Activated T-helper 1 cell treated with anti-CD3 and anti-CD28 coated beads, Interleukin-12 subunit alpha, Interleukin-12 subunit beta, Interleukin-2, Interleukin-4 antibody, amounts not matched to agents 30 ng/mL and 10 ng/mL and 1 ng/mL, durations not matched to agents 14 hours and 24 hours and 36 hours (primary cell): ENCODE measurements at places on chromosomes 6 and 20.

GRCh38 chr20:32586291-32586690 is 1.2 kb upstream of the NOL4L start:
- no peak for DNase-seq

DNA sequence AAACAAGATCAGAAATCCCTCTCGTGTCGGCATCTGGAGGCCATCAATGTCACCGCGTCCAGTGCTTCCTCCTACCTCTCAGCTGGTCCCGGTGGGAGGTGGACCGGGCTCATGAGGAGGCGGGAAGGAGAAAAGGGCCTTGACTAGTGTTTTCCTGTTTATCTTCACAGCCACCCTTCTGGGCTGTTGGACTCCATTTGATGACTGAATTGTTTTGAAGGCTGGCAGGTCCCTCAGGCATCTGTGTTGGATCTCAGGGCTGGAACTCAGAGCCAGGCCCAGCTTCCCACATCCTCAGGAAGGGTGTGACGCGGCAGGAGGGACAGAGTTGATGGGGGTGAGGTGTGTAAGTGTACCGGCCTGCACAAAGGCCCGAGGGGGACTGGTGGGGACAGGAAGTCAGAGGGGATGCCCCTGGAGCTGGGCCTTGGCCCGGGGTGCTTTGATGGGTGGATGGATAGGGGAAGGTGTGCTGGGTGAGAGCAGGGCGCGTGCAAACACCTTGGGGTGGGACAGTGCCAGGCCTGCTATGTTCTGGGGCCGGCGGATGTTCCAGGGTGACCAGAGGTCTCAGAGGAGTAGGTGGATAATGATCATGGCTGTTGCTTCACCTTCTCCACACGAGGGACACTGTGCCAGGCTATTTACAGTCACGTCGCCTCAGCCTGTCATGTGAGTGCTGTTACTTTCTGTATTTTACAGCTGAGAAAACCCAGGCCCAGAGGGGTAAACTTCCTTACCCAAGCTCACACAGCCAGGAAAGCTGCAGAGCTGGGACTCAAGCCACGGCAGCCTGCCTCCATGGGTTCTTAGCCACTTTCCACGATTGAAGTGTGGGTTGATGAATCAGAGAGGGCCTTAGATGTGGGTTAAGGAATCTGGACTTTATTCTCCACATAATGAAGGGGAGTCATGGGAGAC is 17.9 kb upstream of the CHMP4B start:
- no peak for DNase-seq

DNA sequence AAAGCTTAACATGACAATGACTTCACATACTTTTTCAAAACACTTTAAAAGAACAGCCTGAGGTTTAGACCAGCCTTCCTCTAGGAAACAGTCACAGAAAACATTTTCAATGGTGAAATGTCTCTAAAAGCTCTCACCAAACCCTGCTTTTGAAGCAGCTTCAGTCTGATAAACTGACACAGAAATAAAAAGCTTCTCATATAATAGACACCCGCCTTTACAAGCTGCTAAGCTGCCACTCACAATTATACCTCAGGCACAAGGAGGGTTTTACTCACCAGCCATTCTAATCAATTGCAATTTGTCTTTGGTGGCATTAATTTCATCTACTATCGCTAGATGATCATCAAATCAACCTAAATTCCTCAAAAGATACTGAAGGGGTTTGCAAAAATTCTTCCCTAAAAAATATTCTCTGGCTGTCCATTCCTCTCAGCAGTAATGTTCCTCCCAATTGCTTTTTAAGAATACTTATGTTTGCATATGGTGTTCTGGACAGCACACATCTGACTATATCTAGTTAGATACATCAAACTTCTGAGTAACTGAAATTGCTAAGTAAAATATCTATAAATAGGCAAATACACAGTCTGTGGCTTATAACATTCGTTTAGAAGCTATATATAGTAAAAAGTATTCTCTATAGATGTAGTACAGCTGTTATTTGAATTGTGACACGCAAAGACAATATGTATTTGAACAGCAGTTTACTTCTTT is 29.4 kb downstream of the KIF13A start:
- no peak for DNase-seq

- no peak for DNase-seq
These were observed 4.9 kb downstream of the ELMO2 start for GRCh38 chr20:46401478-46401860.

DNA sequence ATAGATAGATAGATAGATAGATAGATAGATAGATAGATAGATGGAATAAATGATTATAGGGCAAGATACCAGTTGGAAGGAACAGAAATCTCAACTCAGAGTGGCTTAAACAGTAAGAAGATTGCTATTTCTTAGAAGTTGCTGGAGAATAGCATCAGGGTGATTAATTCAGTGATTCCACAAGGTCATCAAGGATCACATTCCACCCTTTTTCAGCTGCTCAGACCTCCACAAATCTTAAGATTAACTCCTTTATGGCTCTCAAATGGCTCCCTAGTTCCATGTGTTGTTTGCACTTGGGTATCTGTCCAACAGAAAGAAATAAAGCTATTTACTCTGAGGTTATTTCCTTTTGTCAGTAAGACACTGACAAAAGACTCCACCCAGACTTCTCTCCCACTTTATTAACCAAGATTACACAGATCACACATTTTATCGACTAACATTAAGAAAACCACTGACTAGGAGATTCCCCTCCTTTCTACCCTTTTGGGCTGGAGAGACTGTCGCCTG is 68.3 kb upstream of the KIF16B start:
- no peak for DNase-seq

GRCh38 chr6:134585517-134585873 is 267.6 kb upstream of the SGK1 start:
- DNase-seq: no peak

DNA sequence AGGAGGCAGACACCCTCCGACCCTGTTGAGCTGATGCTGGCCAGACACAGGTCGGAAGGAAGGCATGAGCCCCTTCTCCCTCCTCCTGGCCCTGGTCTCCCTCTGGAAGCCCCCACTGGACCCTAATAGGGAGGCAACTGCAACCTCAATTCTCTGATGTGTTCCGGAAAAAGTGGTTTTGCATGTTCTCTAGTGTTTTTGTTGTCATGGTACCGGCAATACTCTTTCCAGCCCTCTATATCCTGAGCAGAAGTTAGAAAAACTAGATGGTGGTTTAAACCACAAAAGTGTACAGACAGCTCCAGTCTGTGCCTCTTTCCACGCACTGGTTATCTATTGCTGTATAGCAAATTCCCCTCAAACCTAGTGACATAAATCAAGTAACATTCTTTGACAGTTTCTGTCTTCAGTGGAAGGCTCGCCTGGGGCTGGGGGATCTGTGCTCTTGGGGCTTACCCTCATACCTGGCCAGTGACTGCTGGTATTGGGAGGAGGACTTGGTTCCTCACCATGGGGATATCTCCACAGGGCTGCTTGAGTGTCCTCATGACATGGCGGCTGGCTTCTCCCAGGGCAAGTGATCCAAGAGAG is 37.0 kb downstream of the SYTL3 start:
- DNase-seq: peak; percentile 61

DNA sequence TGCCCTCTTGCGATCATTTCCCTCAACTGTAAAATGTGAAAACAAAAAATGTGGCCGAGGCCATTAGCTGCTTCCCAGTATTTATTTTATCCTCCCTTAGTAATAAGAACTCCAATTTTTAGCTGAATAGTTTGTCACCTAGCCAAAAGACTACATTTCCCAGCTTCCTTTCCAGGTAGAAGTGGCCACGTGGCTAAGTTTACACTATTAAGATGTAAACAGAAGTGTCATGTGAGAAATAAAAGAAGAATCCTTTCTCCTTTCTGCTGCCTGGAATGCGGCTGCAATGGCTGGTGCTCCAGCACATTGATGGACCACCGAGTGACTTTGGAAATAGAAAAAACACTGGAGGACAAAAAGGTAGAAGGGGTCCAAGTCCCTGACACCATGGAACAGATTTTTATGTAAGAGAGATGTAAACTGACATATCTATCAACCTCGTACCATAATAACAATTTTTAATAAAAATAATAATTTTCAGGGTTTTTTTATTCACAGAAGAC is 268.8 kb downstream of the PKHD1 start:
- DNase-seq: no peak

GRCh38 chr6:140773276-140773675 is 1359.4 kb upstream of the GJE1 start:
- DNase-seq: no peak

DNA sequence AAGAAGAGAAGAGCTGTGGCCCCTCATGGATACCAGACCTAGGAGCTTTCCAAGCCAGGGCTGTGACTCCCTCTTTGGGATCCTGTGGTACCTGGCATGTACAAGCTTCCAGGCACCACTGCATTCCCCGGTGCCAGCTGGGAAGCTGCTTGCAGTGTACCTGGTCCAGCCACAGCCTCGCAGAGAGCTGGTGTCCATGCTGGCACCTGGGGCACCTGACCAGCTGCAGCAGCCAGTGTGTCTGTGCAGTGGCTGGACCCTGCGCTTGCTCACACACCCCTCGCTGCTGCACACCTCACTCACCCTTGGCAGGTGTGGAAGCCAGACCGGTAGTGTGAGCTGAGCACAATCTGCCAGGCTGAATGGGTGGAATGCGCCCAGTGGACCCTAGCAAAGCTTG is 190.9 kb upstream of the MAN1A1 start:
- DNase-seq: no peak

DNA sequence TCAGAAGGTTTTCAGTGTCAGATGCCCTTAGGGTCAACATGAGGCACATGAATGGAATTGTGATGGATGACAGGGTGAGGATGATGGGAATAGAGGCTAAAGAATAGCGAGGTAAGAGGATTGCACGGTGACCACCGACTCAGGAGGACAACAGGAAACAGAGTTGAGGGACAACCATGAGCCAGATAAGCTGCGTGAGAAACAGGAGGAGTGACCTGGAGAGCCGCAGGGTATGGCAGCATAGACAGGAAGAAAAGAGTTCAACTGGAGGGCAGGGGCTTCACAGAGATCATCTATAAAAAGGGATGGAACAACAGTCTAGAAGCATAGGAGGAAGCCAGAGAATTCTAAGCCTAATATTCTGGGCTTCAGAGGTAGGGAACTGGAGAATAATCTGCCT is 84.7 kb upstream of the ENPP5 start:
- no peak for DNase-seq

GRCh38 chr20:39010496-39010895 is 48.4 kb downstream of the DHX35 start:
- DNase-seq: no peak

DNA sequence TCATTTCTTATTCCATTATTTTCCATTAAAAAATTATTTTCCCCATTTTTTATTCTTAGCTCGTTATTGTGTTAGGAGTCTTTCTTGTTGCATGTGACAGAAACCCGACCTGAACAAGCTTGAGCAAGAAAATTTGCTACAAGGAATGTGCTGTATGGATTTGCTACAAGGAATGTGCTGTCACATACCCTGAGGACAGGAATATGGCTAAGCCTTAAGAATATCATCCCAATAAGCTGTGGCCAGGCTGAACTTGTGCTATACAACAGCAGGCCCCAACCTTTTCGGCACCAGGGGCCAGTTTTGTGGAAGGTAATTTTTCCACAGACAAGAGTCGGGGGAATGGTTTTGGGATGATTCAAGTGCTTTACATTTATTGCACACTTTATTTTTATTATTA is 114.0 kb downstream of the TRMT11 start:
- DNase-seq: no peak

- DNase-seq: no peak
These were observed 11.0 kb downstream of the GFRA4 start for GRCh38 chr20:3652221-3652620.

DNA sequence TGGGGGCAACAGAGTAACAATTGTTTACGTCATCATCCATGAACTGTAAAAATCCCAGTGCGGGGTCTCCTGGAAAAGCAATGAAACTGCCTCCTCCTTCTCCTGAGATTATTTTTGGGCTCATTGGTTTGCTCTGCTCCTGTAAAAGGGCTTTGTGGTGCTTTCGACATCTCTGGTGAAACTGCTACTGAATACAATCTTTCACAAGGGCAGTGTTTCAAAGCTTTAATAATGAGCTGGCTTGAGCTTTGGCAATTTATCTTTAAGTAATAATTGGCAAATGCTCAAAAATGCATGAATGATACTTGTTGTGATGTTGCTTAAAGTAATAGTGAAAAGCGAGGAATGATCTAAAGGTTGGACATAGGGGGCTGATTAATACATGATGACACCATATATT is 43.5 kb upstream of the ENPP1 start:
- no peak for DNase-seq

- DNase-seq: no peak
These were observed 189.6 kb downstream of the MYLK4 start for GRCh38 chr6:2560917-2561698.

DNA sequence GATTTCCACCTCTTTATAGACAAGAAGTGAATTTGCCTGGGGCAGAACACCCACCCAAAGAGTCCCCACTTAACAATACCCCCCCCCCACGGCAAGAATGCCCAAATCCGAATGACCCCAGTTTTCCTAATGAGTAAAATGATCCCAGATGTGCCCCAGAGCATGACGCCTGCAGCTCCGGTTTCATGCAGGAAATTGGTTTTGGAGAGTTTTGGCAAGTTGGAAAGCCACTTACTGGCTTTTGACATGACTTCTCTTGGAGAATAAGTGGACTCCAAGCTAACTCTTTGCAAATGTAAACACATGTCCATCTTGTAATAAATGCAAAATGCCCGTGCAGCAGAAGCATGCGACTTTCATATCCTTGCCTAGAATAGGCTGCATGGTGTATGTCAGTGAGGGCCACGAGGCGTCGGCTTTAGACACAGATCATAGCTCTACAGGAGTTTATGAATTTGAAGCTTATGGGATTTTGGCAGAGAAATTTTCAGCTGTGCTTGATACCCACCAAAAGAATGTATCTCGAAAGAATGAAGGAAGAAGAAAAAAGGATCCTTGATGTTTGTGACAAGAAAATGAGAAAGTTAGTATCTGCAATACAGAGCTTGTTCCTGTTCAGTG is 24.2 kb downstream of the EDN3 start:
- DNase-seq: no peak

GRCh38 chr6:150116200-150116800 is 26.5 kb upstream of the PPP1R14C start:
- no peak for DNase-seq

GRCh38 chr6:108596956-108597355 is 36.2 kb downstream of the FOXO3 start:
- DNase-seq: no peak

DNA sequence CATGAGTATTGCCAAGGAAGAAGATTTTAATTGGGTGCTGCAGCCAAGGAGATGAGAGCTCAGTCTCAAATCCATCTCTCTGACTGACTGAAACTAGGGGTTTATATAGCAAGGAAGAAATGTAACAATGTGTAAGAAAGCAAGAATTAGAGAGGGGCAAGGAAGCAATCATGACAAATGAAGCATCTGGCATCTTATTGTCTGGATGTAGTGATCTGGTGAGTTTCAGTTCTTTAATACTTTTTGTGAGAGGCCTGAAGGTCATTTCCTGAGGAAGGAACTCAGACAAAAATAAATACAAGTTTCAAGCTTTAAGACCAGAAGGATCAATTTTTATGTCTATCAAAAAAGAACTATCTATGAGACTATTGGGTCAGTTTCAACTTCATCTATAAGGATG is 64.2 kb downstream of the HTR1E start:
- no peak for DNase-seq

DNA sequence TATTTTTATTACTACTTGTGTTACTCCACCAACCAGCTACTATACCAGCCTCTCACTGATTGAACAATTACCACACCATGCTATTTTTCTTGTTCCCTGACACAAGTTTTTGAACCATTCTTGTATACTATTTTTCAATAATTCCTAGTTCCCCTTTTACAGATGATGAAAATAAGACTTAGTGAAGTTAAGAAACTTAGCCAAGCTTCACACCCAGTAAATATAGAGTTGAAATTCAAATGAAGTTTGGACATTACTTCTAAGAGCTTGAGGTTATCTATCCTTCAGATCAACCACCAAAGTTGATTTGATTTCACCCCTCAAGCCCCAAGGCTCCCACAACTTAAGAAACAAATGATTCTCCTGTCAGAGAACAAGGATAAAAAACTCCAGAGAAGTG is 13.1 kb upstream of the BCAS1 start:
- DNase-seq: no peak
